ENCODE measurements at places on chromosomes 1 and 21. TPM values are rescaled to one million over a fixed set of nuclear protein-coding genes. Genes with fewer than 3 reads are reported as not detected.

CLDN19 gene
- not detected for polyA plus RNA-seq

DNA sequence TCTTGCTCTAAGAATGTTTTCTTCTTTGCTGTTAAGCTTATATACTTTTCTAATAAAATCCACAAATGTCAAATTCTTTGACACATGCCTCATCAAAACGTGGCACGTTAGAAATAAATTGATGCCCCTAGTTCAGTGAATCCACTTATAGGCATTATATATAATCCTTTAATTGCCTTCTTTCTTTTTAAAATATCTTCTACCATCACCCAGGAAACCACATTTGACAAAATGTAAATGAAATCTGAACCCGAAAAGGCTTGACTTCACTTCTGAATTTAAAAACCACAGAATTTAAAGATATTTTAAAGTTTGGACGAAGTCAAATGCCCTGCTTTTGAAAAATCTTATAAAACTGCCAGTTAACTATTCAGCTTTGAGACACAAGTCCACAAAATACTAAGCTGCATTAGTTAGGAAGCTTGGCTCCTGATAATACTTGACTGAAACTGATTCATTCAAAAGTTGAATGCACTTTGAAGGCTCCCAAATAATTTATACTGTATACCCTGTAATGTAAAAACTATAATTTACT lies 22.4 kb upstream of the KIFAP3 start:
- DNase-seq, result no peak

RGS13 gene
- polyA plus RNA-seq, result not detected

MX2 gene
- polyA plus RNA-seq, result 0.85 TPM

DNA sequence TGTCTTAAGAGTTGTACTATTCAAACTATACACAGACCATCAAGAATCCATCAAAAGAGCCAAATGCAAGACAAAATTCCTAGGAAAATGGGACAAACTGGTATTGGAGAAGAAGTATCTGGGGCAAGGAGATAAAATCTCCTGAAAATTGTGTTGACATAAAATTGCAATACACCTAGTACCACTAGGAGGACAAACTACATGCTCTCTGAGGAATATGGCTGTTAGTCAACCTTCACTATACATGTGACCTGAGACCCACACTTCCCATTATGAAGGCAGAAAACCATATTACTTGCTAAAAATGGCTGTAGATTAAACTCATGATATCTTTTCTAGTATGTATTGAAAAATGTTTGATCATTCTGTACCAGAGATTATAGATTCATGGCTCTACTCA lies 30.0 kb downstream of the IRF2BP2 start:
- peak; percentile 36 for DNase-seq

GRCh38 chr1:44135886-44136285 lies 5.5 kb downstream of the KLF18 start:
- DNase-seq, result no peak

NR1I3 gene
- polyA plus RNA-seq, result 0.70 TPM

RHCE gene
- 1.6 TPM for polyA plus RNA-seq

- peak; percentile 60 for DNase-seq
Observed at GRCh38 chr1:155207806-155208540, at the start of gene THBS3. TSS of gene THBS3 (minus strand) at chr1:155207897. CDS start at chr1:155207876, 21 bp downstream.

DNA sequence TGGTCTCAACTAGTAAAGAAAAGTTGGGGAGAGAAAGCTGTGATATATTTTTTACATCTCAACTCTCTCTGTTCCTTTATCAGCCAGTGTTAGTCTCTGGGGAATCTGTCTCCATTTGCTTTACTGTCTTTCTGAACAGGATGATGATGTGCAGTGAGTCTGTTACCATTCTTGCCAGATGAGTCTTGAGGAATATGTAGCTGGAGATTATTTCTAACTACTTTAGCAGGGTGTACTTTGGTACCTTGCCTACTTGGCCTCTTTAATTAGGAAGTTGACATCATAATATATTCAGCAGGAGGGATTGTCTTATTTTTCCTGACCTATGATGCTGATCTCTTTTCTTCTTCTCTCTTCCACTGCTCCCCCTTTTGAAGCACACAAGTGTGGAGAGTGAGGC lies 15.7 kb upstream of the HAX1 start:
- DNase-seq, result peak; percentile 67

NMNAT2 gene
- 3.6 TPM for polyA plus RNA-seq

IL6R gene
- 1.3 TPM for polyA plus RNA-seq

DNA sequence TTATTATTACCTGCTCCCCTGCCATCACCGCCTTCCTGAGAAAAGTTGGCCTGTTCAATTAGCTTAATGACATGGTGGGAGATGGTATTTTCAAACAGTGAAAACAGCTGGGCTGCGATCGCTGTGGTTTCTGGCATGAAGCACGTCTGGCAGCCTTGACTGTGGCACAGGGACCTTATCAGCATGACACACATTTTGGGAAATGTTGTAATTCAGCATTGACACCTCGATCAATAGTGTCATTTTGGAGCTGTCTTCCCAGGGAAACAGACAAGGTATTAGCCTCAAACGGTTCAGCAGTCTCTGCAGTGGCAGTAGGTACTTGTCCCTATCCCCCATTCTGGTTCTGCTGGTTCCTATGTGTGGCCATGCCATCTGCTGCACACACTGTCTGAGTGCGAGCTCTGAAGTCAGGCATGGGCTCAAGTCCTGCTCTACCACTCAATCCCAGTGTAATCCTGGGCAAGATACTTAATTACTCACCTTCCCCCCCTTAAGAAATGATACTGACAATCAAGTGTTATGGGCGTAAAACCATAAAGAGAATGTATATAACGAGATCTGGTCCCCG lies 154.5 kb upstream of the KCND3 start:
- DNase-seq, result no peak

- no peak for DNase-seq
Observed at GRCh38 chr1:59383963-59384362, 87.1 kb downstream of the FGGY start.

MAEL gene
- not detected for polyA plus RNA-seq

DNA sequence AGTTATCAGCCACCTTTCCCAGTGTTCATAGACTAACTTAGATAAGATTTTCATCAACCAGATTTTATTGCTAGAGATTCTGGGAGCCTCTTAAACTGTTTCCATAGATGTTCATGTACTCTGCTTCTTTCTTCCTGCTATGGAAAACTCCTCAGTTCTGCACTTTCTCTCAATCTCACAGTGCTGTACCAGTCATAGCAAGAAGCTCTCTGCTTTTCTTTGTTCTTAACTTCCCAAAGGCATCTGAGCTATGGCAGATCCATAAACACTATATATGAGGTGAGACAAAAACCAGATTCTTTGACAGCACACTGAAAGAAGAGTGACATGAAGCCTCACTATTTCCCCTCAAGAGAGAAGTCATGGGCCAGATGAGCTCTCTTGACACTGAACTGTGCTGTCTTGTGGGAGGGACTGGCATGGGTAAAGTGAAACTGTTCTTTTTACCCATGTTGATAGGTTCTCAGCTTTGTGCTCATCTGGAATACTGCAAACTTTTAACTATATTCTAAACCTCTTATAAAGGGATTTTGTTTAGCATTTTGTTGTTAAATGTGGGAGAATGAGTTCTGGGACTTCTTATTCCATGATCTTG lies 64.2 kb upstream of the LYPLAL1 start:
- DNase-seq, result no peak

DNA sequence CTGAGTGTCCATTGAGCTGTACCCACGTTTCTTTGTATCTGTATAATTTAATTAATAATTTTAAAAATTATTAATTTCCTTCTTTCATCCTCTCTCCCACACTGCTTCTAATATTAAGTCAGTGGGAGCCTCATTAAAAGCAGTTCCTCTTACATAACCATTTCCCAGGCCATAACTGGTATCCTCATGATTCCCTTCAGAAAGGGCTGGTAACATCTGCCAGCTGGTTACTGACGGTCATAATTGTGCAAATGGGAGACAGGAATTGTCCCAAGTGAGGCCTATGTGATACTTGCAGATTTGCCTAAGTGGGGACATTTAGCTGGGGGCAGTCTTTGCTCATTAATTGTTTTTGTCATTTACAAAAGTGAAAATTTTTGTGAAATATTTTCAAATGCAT lies 69.0 kb upstream of the SPAG17 start:
- no peak for DNase-seq

GRCh38 chr1:161801955-161802354 lies 35.8 kb downstream of the ATF6 start:
- no peak for DNase-seq

SLC44A3 gene
- 2.0 TPM for polyA plus RNA-seq

OR2G6 gene
- not detected for polyA plus RNA-seq

MFSD2A gene
- 4.2 TPM for polyA plus RNA-seq

UBE2J2 gene
- 68.0 TPM for polyA plus RNA-seq

RIPPLY3 gene
- polyA plus RNA-seq, result not detected

CFHR2 gene
- polyA plus RNA-seq, result not detected

PLA2G4A gene
- 1.5 TPM for polyA plus RNA-seq

- DNase-seq, result peak; percentile 58
Observed at GRCh38 chr1:23980728-23981070, 572 bp upstream of the SRSF10 start.

DNA sequence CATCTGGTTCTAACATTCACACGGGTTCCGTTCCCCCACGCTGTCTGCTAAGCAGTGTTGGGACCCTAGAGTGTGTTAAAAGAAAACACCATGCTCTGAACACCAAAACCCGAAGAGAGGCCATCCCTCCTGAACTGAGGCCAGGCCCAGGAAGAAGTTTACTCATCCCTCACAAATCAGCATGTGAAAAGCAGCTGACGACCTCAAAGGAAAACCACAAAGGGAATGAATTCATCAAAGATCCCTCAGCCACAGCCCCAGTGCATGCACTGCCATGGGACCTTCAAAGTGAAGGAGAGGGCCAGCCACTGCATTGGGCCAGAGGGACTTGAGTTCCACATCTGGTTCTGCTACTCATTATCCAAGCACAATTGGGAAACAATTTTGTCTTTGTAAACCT lies 7.0 kb upstream of the PSEN2 start:
- DNase-seq, result peak; percentile 75

TEKT2 gene
- polyA plus RNA-seq, result not detected

- peak; percentile 47 for DNase-seq
Observed at GRCh38 chr1:218164111-218164929, 120.8 kb upstream of the RRP15 start.

KIF17 gene
- polyA plus RNA-seq, result 0.10 TPM

DNA sequence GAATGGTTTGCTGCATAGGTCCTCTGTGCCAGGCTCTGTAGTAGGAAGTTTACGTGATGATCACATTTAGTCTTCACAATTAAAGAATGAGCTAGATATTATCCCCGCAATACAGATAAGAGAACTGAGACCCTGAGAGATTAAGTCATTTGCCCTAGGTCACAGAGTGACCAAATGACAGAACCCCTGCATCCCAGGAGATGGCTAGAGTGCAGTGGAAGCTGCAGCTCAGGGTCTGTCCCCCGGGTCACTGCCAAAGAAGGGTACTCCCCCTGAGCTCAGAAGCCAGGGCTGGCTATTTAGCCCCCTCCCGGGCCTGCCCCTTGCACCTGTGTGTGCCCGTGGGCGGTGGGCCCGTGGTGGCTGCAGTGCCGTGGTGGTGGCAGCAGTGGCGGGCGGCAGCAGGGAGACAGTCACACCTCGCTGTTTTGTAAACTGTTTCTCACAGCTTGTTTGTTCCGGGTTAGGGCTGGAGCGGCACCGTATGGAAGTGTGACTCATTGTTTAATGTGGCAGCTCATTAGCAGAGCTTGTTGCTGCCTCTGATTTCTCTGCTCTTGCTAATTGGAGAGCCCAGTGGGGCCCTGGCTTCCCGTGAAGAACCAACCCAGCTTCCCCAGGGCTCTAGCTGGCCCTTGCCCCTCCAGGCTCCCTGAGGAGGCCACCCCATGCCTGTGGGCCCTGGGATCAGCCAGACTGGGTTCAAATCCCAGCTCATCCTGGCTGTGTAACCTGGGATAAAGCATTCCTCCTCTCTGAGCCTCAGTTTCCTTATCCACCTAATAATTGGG lies 19.3 kb upstream of the FOXO6 start:
- DNase-seq, result peak; percentile 54

CBS gene
- polyA plus RNA-seq, result 118 TPM

ADGRL4 gene
- 21.3 TPM for polyA plus RNA-seq

DNA sequence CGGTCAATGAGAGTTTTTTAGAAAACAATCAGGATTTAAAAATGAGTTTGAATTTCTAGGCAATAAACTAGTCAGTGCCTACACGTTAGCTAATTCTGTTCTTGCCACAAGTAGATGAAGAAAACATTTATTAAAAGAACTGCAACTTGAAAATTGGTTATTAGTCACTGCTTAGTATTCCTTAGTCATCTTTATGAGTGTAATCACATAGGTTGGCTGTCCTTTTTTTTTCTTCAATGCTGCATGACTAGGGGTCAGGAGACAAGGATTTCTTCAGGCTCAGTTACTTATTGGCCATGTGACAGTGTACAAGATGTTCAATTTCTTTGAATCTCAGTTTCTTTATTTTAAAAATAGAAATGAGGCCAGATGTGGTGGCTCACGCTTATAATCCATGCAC lies 17.1 kb downstream of the SOAT1 start:
- peak; percentile 90 for DNase-seq

DNA sequence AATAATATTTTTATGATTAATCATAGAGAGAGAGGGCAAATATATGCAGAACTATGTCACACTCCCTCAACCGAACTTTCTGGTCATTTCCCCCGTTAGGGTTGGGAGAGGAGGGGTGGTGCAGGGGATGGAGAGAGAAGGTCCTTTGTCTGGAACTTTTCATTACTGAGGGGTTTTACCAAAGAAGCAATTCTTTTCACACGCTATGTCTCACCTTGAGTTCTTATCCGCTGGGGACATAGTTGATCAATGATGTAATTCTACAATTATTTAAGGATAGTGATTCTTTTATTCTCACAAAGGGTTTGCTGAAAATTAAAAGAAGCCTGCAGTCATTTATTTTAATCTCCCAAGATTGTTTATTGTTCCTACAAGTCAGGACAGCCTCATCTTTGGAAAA lies 98.3 kb upstream of the RUNX1 start:
- DNase-seq, result no peak

DNA sequence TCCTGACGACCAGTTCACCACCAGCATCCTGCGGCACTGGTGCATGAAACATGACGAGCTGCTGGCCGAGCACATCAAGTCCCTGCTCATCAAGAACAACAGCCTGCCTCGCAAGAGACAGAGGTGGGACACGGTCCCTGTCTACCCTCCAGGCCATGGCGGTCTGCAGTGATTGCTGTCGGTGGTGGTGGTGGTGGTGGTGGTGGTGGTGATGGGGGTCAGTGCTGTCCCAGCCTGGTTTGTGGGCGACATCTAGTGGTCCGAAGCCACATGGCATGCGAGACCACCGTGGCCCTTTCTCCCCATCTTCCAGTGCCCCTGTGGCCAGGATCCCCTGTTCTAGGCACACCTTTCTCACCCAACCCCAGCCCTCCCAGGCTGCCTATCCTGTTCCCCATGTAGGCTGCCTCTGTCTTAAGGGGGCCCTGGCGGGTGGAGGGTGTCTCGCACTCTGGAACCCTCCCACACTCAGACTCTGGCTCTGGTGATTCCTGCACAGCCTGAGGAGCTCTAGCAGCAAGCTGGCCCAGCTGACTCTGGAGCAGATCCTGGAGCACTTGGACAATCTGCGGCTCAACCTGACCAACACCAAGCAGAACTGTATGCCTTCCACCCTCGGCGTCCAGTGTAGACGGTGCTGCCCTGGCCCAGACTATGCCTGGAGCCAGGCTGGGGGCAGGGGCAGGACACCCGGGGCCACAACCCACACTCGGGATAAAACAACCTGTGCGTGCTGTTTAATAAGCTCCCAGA lies 3.2 kb upstream of the SLC27A3 start:
- DNase-seq, result no peak

Data from GM23248 (cell line).